ENCODE measurements at places on chromosomes 1 and 21. TPM values are rescaled to one million over a fixed set of nuclear protein-coding genes. Genes with fewer than 3 reads are reported as not detected.
A peak's percentile ranks its signal among the peaks of the same experiment; 100 is the strongest.

- DNase-seq = no peak
- no peak overlapping the region for H3K27ac ChIP-seq
- H3K36me3 ChIP-seq = no peaks in the 10 kb centered on the region
- H3K4me1 ChIP-seq = peaks cover 5% of the 10 kb centered on the region
These were observed 21.1 kb upstream of the AJAP1 start for GRCh38 chr1:4633346-4633745.

- no peak overlapping the region for H3K27ac ChIP-seq
- peak overlapping the region; percentile 12 for H3K4me3 ChIP-seq
- no peaks in the 10 kb centered on the region for H3K27me3 ChIP-seq
These were observed 8.1 kb upstream of the TSPAN1 start for GRCh38 chr1:46166521-46167462.

GRCh38 chr1:77056525-77056924, 162.7 kb downstream of the PIGK start:
- no peaks in the 10 kb centered on the region for H3K36me3 ChIP-seq
- no peak for DNase-seq
- no peaks in the 10 kb centered on the region for H3K27me3 ChIP-seq
- H3K4me3 ChIP-seq = no peak overlapping the region
- H3K27ac ChIP-seq = no peak overlapping the region

DNA sequence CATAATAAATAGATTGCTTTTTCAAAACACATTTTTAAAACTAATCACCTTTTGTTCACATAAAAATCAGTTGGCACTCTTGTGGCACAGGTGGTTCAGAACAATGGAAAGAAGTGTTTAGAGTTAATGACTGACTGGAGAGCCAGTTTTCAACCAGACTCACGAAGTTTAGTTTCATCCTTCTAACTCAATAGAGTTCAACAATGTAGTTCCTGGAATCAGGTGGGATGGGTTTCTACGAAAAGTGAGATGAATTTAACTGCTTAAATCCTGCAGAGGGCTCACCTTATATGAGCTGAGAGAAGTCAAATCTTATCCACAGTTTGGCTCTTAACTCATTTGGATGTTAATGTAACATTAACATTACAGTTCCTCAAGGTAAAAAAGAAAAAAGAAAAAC, 116.5 kb downstream of the SMYD2 start:
- no peak for DNase-seq
- H3K4me1 ChIP-seq = no peaks in the 10 kb centered on the region
- H3K27me3 ChIP-seq = no peaks in the 10 kb centered on the region
- H3K27ac ChIP-seq = no peak overlapping the region
- no peak overlapping the region for H3K4me3 ChIP-seq
- no peaks in the 10 kb centered on the region for H3K36me3 ChIP-seq

DNA sequence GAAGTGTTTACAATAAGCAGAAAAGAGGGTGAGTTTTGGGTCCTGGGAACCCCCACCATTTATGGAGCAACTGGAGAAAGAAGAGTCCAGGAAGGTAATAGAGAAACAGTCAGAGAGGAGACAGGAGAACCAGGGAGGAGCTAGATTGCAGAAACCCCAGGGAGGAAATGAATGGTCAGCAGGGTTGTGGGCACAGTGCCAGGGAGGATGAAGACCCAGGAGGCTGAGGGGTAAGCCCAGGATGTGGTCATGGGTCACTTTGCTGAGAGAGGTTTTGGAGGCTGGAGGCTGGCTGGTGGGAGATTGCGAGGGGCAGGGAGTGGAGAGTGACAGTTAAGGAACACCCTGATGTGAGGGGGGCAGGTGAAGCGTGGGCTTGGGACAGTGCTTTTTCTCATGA, 169.9 kb upstream of the CSF3R start:
- H3K4me3 ChIP-seq = no peak overlapping the region
- no peak overlapping the region for H3K27ac ChIP-seq
- H3K36me3 ChIP-seq = no peaks in the 10 kb centered on the region
- H3K4me1 ChIP-seq = no peaks in the 10 kb centered on the region
- DNase-seq = no peak

GRCh38 chr1:26349877-26350244, 4.1 kb downstream of the CRYBG2 start:
- H3K4me1 ChIP-seq = no peaks in the 10 kb centered on the region
- no peak overlapping the region for H3K27ac ChIP-seq
- H3K4me3 ChIP-seq = no peak overlapping the region

- H3K36me3 ChIP-seq = no peaks in the 10 kb centered on the region
- no peaks in the 10 kb centered on the region for H3K4me1 ChIP-seq
- DNase-seq = no peak
- H3K27ac ChIP-seq = no peak overlapping the region
- H3K4me3 ChIP-seq = no peak overlapping the region
These were observed 8.4 kb downstream of the PDE9A start for GRCh38 chr21:42661688-42662429.

GRCh38 chr1:172851077-172851476, 192.2 kb downstream of the FASLG start:
- H3K27ac ChIP-seq = no peak overlapping the region
- no peaks in the 10 kb centered on the region for H3K36me3 ChIP-seq
- H3K4me3 ChIP-seq = no peak overlapping the region
- no peaks in the 10 kb centered on the region for H3K27me3 ChIP-seq
- DNase-seq = no peak

Gene KRTAP22-1
- not detected for total RNA-seq

Gene GPR52
- 1.4 TPM for total RNA-seq

Gene BTBD8
- 7.3 TPM for total RNA-seq

Gene C1orf232
- total RNA-seq = not detected

Measured in ovary (tissue), 10 donors.